Adipocyte (in vitro differentiated cells): ENCODE measurements at places on chromosomes 13 and 19.

GRCh38 chr13:31038834-31039552 is 106.5 kb downstream of the TEX26 start:
- DNase-seq, result no peak

GRCh38 chr13:40681341-40682146 is 15.1 kb upstream of the FOXO1 start:
- DNase-seq, result no peak

DNA sequence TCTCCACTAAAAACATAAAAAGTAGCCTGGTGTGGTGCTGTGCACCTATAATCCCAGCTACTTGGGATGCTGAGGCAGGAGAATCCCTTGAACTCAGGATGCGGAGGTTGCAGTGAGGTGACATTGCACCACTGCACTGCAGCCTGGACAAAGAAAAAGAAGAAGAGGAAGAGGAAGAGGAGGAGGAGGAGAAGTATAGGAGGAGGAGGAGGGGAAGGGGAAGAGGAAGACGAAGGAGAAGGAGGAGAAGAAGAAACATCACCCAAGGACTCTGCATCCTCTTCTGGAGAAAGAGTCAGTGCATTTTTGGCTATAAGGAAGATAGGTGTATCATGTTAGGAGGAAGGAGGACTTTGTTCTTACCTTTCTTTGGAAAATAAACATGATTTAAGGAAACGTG is 13.0 kb upstream of the FPR3 start:
- no peak for DNase-seq

DNA sequence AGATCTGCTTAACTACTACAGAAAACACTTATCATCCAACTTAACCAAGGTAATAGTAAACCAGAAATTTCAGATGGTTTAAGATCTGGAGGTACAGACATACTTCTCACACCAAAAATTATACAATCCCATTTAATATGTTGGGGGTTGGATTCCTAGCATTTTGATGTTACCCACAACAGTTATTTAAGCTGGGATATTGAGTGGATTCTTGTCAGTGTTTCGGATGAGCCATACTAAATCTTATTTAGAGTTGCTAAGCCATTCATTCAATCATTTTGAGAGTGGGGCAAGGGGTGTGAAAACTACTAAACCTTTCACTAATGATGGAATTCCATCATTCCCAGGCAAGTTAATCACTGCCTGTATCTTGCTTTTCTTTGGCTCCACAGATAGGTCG is 40.6 kb downstream of the KATNAL1 start:
- no peak for DNase-seq

GRCh38 chr13:74372511-74372910 is 238.3 kb upstream of the KLF12 start:
- DNase-seq, result no peak

- DNase-seq, result no peak
Observed at GRCh38 chr19:38674388-38675171, 27.1 kb downstream of the ACTN4 start.

DNA sequence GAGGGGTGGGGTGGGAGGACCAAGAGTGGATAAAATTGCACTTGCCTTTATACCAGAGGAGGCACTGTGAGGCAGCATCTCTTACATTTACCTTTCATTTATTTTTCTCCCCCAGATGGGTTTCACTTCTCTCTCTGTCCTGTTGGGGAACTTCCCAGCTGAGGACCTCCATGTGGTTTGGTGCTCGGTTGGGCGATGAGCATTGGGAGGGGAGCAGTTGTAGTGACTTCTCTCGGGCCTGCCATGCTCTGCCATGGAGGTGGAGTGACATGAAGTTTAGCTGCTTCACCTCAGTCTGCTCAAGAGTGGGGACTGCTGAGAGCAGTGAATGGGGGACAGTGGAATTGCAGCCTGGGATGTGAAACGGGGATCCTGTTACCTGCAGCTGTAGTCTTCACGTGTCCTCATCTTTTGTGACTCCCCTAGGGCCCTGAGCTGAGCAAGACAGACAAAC is 23.1 kb upstream of the CXCL17 start:
- no peak for DNase-seq

DNA sequence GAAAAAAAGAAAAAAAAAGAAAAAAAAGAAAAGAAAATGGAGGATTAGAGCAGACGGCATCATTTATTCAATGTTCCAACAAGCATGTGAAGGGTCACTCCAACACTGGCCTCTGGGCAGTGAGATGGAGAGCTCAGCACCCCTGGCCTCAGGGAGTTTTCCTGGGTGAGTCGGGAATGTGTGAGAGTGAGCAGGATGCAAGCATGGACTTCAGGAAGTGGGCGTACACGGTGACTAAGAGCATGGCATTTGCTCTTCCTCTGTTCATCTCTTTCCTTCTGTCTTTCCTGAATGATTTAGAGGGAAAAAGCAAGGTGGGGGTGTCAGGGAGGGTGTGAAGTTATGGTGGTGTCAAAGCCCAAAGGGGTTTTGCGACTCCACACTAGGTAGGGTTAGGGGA is 682 bp upstream of the CABP5 start:
- DNase-seq, result no peak
